ENCODE measurements at places on chromosomes 12 and 14.

DNA sequence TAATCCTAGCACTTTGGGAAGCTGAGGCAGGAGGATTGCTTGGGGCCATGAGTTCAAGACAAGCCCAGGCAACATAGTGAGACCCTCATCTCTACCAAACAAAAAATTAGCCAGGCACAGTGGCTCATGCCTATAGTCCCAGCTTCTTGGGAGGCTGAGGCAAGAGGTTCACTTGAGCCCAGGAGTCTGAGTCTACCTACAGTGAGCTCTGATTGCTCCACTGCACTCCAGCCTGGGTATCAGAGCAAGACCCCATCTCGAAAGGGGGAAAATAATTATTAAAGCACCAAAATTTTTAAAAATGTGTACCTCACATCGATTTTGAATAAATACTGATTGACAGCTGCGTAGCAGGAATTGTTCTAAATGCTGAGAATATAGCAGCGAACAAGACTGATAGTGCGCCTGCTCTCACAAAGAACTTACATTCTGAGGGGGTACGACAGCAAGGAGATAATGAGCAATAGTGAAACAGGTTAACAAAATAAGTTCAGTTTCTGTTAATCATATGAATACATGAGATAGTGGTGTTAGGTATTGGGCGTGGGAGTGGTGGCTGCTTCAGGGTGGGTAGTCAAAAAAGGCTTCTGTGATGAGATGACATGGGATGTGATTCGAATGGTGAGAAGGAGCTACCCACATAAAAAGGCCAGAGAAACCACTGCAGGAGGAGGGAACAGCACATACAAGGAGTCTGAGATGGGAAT is 19.6 kb downstream of the HCFC2 start:
- DNase-seq = no peak

GRCh38 chr12:21938879-21939278 is 2.3 kb downstream of the ABCC9 start:
- DNase-seq = no peak

DNA sequence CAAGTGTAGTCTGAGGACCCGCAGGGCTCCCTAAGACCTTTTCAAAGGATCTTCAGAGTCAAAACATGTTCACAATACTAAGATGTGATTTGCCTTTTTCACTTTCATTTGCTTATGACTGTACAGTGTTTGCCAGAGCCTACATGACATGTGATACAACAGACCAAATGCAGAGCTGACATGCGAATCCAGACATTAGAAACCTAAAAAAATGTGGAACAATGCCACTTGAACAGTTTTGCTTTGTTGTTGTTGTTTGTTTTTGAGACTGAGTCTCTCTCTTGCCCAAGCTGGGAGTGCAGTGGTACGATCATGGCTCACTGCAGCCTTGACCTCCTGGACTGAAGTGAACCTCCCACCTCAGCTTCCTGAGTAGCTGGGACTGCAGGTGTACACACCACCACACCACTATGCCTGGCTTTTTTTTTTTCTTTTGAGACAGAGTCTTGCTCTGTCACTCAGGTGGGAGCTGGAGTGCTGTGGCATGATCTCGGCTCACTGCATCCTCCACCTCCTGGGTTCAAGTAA is 5.3 kb upstream of the RAB35 start:
- DNase-seq = no peak

GRCh38 chr12:40622246-40622838 is 69.9 kb upstream of the CNTN1 start:
- DNase-seq = peak; percentile 79

DNA sequence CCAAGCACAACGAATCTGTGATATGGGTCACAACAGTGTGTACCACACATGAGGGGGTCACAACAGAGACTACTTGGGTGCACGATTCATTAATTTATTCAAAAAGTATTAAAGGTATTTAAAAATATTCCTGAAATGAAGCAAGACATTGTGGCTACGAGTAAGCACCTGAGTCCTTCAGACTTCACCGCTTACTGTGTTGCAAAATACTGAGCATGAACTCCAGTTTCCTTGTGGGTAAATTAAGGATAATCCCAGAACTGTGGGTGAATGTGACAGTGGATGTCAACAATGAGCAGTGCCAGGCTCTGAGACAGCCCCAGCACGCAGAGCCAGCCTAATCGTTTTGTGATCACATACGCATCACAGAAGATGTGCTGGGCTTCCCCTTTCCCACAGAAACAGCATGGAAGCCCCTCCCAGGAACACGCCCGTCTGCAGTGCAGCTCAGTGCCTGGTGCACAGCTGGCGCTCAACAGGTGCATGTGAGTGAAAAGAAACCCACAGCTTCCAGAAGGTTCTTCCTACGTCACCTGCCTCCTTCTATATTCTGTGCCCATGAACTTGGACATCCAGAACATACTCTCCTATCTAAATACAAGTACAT is 29.1 kb downstream of the CDC42BPB start:
- peak; percentile 53 for DNase-seq

GRCh38 chr12:75528272-75528671 is 16.9 kb upstream of the KRR1 start:
- DNase-seq = peak; percentile 84

DNA sequence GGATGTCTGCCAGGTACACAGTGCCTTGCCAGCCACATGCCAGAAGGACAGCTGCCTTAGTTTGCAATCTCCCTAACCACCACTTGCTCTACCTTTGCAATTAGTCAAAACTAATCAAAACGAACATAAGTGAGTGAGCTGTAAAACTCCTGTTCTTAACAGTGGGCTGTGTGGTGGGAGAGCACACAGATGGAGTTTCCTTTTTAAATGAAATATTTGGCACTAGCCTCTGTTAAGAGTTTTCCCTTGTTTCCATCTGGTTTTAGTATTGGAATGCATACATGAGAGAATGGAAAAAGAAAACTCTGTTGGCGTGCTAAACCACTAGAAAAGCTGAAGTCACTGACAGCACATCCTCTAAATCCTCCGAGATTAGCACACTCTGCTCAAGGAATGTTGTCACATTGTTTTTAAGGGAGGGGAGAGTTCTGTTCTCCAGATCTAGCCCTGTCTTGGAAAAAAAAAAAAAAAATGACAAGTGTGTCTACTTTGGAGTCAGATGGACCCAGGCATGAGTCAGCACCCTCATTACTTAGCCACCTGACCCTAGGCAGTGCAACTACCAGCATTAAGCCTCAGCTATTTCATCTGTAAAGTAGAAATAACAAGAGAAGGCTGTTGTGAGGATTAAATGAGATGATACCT is 83.9 kb downstream of the STXBP6 start:
- peak; percentile 20 for DNase-seq

DNA sequence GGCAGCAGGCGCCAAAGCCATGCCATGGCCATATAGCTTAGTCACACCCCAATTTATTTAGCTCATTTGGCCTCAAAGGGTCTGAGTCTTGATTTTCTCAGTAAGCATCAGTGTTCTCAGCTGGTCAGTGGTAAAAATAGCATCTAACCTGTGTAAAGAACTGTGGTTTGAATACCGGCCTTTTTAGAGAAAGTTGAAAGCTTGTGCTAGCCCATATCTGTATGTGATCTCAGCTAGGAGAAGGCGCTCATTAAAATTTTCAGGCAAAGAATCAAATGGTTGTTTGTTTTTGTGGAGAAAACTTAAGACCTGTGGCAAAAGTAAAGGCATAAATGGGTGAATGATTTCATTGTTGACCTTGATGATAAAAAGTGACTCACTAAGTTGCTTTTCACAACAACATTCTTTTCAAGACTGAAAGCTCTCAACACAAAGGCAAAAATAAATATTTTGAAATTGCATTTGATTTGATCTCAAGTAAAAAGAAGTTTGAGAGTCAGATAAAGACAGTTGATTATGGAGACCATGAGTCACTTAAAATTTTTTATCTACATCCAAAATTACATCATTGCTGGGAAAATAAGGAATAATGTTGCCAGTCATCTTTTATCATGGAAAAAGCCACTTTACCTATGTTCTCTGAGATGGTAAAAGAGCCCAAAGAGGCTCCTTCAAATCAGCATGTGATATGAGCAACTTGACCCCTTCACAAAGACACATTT is 128.5 kb upstream of the RGS6 start:
- no peak for DNase-seq

DNA sequence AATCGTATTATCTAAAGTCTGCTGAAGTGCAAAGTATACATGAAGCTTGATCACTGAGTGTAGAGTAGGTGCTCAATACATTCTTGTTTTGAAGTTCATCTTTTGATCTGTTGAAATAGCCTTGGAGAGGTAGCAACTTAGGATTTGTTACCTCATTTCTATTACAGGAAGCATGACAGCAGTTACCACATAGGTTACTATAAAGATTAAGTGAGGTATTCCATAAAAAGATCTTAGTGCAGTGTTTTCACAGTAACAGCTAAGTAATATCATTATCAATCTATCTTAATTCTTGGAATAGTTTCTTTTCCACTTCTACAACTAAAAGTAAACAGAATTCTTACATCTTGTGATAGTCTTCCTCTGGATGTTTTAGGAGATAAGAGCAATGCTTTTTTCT is 50.9 kb downstream of the BTBD7 start:
- DNase-seq = no peak

- no peak for DNase-seq
These were observed 36.8 kb downstream of the EAPP start for GRCh38 chr14:34502545-34503225.

GRCh38 chr14:64501411-64502171 is 2.0 kb downstream of the ZBTB25 start:
- peak; percentile 91 for DNase-seq

GRCh38 chr12:21392384-21392783 is 19.7 kb downstream of the IAPP start:
- DNase-seq = no peak

- no peak for DNase-seq
These were observed 11.3 kb downstream of the FGF6 start for GRCh38 chr12:4434301-4434700.

DNA sequence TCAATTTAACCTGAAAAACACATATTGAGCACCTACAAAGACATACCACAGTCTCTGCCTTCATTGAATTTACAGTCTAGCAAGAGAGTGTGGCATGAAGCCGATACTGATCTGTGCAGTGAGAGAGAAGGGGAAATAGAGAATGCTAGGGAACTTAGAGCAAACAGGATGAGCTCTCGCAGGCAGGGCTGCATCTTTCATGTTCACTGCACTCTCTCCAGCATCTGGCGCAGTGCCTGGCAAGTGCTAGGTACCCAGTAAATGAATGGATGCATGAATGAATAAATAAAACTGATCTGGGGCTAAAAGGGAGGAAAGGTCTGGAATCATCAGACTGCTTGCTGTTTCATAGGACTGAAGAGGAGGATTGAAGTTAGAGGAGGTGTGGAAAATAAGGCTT is 256.5 kb upstream of the NPAS3 start:
- peak; percentile 54 for DNase-seq

- peak; percentile 10 for DNase-seq
These were observed 8.6 kb upstream of the EPS8 start for GRCh38 chr12:15797818-15798217.

DNA sequence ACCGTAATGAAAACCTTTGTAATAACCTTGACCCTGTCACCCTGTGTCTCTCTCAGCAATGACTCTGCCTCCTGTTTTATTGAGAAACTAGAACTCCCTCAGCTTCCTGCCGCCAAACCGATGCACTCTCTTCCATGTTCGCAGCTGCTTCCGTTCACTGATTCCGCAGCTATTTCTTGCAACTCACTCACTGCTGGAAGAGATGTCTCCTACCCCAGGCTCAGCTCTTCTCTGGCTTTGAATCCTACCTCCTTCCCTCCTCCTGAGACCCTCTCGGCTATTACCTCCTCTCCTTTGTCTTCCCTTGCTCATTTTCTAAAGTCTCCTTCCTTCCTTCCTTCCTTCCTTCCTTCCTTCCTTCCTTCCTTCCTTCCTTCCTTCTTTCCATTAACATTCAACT is 71.0 kb downstream of the ESRRB start:
- no peak for DNase-seq

DNA sequence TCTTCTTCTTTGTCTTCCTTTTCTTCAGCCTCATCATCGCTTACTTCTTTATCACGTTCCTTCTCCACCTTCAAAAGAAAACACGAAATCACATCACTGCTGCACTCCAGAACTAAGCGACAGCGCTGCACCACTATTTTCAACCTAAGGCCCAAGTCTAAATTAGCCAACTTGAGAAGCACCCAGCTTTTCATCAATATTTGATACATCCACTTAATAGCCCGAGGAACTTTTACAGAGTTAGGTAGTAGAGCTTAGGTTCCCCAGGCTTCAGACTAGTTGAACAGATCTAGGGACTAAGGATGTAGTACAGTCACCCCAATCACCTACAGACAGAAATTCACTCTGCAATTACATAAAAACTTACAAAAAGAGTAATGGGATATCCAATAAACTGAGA is 1.9 kb downstream of the HSP90AA1 start:
- DNase-seq = no peak

- DNase-seq = no peak
These were observed 117.9 kb upstream of the MED13L start for GRCh38 chr12:116395396-116395795.

GRCh38 chr14:106417224-106418049 is 891.1 kb downstream of the TMEM121 start:
- peak; percentile 85 for DNase-seq

DNA sequence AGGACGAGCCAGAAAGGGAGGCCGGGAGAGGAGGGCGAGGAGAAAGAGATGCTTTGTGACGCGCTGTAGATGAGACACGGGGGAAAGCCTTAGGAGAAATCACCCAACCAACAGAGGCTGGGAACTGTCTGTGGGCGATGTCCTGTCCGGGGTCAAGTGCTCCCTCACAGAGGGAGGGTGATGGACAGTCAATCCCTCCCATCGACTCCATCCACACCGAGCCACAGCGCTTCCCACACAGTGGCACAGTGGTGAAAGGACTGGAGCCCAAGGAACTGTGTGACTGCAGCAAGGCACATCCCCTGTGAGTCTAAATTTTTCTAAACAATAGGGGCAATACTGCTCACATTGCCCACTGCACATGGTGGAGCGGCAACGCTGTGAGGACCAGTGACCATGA is 89.1 kb downstream of the TTC7B start:
- DNase-seq = no peak

- peak; percentile 50 for DNase-seq
These were observed 81.1 kb upstream of the RPH3A start for GRCh38 chr12:112710414-112710813.

- peak; percentile 50 for DNase-seq
These were observed 9.4 kb downstream of the ACACB start for GRCh38 chr12:109125791-109126190.

- DNase-seq = peak; percentile 46
These were observed 73.5 kb downstream of the CCDC88C start for GRCh38 chr14:91344096-91344495.

DNA sequence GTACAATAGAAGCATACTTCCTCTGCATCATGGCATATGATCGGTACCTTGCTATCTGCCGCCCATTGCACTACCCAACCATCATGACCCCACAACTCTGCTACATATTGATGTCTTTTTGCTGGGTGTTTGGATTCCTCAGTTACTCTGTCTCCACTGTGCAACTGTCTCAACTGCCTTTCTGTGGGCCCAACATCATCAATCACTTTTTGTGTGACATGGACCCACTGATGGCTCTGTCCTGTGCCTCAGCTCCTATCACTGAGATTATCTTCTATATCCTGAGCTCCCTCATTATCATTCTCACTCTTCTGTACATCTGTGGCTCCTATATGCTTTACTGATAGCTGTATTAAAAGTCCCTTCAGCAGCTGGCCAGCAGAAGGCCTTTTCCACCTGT is 13.9 kb upstream of the OR11H6 start:
- no peak for DNase-seq

- peak; percentile 22 for DNase-seq
These were observed 11.9 kb downstream of the RHOF start for GRCh38 chr12:121781484-121781997.
